BE2C (cell line): ENCODE measurements at places on chromosomes 6 and 20.

DNA sequence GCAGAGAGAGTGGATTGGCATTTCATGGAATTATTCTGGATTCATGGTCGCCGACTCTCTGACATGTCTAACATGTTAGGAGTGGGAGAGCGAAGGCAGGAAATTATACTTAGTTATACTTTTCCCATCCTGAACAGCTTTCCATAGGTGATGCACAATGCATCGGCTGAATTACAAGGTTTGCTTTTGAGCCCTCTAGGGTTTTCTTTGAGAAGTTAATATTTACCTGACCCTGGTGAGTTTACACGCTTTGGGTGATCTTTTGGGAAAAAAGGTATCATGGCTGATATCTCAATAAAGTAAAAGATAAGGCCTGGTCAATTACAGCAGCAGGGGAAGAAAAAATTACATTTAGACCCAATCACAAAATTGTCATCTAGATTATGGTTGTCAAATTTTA lies 14.0 kb upstream of the NKX2-2 start:
- no peak for DNase-seq

DNA sequence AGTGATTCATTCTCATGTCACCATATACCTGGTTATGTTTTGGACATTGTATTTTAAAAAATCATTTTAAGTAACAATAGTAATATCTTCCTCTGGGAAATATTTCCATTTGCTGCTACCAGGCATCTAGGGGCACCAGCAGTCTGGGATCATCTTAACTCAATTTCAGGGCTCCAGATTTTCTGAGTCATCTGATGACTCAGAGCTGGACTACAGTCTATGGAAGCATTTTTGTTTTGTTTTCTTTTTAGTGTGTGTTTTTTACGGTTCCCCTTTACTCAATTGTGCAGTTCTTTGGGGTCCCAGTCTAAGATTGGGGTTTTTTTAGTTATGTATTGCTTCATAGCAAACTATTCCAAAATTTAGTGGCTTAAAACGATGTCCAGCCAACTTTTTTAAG lies 5.7 kb upstream of the FKBP5 start:
- DNase-seq, result no peak

DNA sequence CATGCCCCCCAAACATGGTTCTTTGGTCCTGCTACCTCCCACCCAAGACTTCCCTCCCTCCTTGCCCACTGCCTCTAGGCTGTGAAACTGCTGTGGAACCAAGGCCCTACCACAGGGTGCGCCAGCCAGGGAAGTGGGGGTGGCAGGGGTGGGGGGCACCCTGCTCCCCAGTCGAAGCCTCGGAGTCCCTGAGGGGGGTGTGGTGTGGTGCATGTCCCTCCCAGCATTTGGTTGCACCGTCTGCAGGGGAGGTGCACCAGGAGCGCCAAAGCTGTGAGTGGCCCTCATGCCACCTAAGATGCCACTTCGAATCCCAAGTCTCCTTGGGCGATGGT lies 1.8 kb downstream of the RGS19 start:
- DNase-seq, result no peak

GRCh38 chr20:63795178-63795830 lies 35.8 kb downstream of the ZBTB46 start:
- no peak for DNase-seq

DNA sequence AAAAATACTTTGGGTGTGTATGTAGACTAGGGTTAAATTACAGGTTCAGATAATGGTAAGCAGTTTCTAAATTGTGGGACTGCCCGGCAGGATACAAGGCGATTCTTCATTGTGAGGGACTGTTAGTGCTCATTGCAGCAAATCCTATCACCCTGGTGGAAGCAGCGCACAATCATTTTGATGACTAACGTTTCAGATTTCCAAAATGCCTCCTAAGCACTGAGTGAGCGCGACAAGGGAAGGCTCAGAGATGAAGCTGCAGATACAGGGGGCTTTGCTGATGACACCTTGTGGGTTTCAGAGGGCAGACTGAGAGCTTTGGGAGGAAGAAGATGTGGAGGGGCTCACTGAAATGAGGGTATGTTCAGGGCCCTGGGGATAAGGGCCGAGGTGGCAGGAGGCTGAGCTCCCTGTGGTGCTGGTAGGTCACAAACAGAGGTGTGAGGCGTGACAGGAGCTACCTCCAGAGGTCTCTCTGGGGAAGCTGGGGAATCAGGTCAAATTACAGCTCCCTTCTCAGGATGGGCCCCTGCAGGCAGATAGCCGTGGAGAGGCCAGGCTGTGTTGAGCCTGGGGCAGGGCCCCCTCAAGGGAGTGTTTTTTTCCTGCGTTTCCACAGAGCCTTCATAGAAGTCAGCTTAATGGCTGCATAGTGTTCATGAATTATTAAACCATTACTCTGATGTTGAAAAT lies 84.5 kb upstream of the FYN start:
- DNase-seq, result peak; percentile 15

GRCh38 chr6:167781066-167781767 lies 45.5 kb upstream of the AFDN start:
- no peak for DNase-seq

- DNase-seq, result no peak
Observed at GRCh38 chr6:113888493-113888892, 31.3 kb downstream of the MARCKS start.

DNA sequence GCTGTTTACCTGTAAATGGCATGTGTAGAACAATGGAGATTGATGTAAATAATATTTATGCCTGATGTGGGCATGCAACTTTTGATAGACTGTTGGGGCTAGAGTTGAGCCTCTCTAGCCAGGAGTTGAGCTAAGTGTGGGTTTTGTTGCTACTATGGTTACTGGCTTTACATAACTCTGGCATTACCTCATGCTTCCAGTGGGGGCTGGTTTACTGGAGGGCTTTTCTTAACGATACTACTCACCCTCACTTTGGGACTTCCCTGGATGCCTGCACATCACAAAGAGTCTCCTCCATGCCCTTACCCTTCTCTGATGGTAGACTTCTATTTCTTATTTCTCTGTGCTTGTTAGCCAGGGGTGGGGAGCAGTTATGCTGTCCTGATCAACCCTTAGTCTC lies 524.6 kb upstream of the CDH4 start:
- DNase-seq, result no peak

DNA sequence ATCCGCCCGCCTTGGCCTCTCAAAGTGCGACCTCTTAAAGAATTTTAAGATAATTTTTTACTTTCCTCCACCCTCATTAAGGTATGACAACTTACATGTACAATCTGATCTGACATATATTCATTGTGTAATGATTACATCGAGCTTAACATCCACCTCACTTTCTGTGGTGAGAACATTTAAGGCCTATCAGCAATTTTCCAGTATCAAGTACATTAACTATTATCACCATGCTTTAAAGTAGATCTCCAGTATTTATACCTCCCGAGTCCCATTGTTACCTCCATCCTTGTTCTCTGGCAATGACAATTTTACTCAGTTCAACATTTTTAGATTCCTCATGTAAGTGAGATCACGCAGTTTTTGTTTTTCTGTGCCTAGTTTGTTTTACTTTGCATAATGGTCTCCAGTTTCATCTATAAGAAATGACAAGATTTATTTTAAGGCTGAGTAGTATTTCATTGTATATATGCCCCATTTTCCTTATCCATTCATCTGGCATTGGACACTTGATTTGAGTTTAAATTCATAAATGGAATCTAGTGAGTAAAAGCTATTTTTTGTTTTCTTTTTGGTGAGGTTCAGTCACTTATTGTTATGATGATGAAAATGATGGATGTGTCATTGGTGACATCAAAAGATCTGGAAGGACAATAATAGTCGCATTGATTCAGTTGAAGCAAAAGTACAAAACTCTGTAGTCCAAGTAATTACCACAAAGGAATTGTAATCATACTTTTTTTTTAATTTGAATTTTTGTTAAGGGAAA lies 87.0 kb downstream of the OR2B2 start:
- no peak for DNase-seq

- DNase-seq, result no peak
Observed at GRCh38 chr6:149410557-149410956, 10.5 kb downstream of the SUMO4 start.

GRCh38 chr6:52389626-52390360 lies 27.8 kb downstream of the PAQR8 start:
- peak; percentile 83 for DNase-seq

DNA sequence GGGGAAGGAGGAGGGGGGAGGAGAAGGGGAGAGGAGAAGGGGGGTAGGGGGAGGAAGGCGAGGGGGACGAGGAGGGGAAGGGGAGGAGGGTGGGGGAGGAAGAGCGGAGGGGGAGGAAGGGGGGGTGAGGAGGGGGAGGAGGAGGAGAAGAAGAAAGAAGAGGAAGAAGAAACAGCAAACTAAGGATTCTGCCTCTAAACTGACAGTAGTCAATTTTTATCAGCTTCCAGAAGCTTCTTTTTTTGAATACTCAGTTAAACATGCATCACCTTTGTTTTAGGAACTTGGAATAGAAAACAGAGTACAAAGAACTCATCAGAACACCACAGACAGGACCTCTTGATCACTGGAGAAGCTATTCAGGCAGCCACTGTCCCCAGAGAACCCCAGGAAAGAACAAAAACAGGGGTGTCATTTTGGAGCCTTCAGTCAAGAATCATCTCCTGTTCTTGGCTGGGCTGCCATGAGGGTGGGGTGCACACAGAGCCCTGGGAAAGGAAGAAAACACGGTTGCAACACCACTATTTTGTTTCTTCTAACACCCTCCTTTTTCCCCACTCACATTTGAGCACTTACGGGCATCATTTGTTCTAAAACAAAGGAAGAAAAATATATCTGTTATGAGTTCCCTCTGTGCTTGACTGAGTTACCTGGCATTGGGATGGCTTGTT lies 67.4 kb downstream of the TMEM170B start:
- no peak for DNase-seq

DNA sequence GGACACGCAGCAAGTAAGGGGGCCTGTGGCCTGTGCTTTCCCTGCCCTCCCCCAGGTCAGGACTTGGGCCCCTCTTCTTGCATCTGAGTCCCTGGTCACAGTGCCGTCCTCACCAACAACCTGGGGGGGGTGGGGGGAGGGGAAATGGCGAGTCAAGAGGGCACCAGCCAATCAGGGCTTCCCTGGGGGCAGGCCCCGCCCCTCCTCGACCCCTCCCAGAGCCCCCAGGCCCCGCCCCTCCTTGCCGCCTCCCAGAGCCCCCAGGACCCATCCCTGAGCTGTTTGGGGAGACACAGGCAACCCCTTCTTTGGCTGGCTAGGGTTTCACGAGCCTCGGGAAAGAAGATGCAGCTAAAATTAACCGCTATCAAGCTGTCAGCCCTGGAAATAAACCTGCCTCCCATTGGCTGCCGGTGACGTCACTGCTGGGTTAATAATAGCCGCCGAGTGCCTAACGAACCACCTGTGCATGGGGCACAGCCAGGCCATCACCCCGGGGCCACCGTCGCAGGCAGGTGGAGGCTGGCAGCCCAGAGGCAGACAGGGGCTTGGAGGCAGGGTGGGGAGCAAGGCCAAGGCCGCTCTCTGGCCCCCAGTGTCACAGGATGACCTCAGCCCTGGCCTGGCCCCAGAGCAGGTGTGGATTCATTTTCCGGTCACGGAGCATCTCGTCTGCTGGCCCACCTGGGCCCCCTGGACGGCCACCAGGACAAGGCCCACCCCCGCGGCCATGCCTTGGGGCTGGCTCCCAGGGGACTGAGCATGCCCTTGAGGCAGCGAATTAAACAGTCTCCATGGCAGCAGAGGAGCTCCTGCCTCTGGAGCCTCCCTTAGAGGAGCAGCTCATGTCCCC lies 3.2 kb upstream of the EEF1A2 start:
- peak; percentile 82 for DNase-seq
